Fibroblast of mammary gland (primary cell): ENCODE measurements at places on chromosomes 2 and 18.

- no peak for DNase-seq
Measured at GRCh38 chr2:237859533-237860272, at the start of gene RAMP1. TSS of gene RAMP1 (plus strand) at chr2:237859623. CDS start at chr2:237859676, 53 bp downstream.

GRCh38 chr18:35122586-35123224 is 81.5 kb downstream of the MAPRE2 start:
- DNase-seq: no peak

- no peak for DNase-seq
Measured at GRCh38 chr2:71603311-71603811, 150.0 kb downstream of the DYSF start.

DNA sequence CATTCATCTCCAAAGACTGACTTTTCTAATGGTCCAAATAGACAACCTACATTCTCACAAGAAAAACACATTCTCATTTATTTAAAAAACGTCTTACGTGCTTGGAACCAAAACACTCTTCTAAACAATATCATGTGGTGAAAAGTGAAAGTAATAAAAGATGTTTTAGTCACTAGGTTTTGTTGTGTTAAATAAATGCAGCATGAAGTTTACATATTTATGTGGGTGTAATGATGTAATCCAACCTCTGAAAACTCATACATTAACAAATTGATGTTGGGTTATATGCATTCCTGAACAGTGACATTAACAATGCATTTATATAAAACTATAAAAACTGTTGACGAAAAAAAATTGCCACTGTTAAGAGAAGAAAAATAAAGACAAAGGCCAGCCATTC is 55.1 kb upstream of the ACVR2A start:
- peak; percentile 78 for DNase-seq

GRCh38 chr18:43805646-43806194 is 528.4 kb upstream of the SYT4 start:
- DNase-seq: peak; percentile 57

DNA sequence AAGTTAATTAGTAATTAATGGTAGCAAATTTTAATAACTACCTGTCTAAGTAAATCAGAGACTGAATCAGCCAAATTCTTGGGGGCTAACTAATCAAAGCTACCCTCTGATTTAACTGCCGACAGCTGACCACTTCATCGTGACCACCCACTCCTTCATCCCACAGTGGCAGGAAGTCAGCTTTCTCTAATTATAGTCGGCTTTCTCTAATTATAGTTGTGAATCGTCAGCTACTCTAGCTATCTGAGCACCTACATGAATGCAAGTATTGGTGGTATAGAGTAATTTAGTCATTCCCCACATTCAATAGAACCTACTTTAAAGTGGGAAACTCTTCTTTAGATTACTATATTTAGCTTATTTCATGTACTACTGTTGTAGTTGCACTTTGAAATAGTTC is 185.5 kb downstream of the PTGR3 start:
- no peak for DNase-seq

GRCh38 chr2:164625378-164625971 is 4.2 kb upstream of the GRB14 start:
- DNase-seq: peak; percentile 79

DNA sequence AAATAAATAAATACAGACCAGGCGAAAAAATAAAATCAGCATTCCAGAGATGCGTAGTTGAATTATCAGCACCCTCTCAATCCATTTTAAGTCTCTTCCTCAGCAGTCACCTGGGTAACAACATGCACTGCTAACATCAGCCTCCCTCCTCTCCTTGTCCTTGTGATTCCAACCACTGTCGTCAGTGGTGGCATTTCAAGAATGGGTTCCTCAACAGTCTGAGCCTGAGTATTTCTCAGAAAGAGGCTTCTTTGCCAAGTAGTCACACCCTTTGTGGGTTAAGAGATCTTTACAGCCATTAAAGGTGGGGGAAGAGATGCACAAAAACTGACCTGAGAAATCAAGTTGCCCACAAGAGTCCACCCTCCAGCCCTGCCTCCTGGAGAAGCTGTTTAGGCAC is 39.0 kb downstream of the NOL10 start:
- DNase-seq: no peak

- DNase-seq: no peak
Measured at GRCh38 chr2:237763812-237764211, 34.8 kb upstream of the RBM44 start.
